ENCODE measurements at places on chromosomes 3 and 15. TPM values are rescaled to one million over a fixed set of nuclear protein-coding genes. Genes with fewer than 3 reads are reported as not detected.

Gene CCR1
- 39.5 TPM for total RNA-seq

Gene CELSR3
- total RNA-seq, result 2.0 TPM

GRCh38 chr15:25172691-25173090 lies 217.9 kb downstream of the SNRPN start:
- H3K4me1 ChIP-seq, result no peaks in the 10 kb centered on the region
- H3K27me3 ChIP-seq, result no peaks in the 10 kb centered on the region
- no peak overlapping the region for H3K4me3 ChIP-seq

DNA sequence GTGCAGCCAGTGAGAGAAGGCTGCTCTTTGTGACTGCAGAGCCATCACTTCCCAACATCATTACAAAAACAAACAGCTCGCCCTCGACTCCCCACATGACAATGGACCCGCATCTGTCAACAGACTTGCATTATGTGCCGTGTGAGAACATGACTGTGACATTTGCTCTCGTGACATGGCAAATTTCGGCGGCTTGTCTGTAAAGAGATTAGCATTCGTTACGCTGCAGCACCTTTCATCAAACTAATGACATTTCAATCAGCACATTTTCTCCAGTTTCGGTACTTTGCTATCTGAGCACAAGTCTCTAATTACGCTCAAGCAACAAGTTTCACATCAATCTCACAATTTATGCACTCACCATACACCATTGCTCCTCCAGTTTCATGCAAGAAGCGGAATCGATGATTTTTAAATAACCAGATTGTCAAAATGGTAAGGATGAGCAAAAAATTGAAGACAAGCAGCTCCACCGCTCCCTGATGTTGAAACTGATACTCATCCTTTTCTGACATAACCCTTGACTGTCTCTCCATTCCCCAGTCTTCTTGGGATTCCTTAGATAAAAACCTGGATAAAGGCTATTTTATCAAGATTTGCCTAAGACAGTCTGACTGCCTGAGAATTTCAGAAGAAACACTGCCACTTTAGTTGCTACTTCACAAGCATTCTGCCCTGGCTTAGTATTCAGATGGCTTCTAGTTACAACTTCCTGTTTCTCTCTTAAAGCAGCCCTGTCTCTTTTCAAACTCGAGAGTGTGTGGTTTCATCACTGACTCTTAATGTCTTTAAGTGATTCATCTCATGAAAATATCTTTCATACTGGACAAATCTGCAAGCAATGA lies at the start of gene SLC9A9:
Gene SLC9A9, minus strand, starts transcription at position 682 of the 845 bp plus-strand sequence. Its CDS starts 146 bp downstream, at position 536.
- peak within 1 kb of the TSS; percentile 62 for H3K4me3 ChIP-seq
- no peaks in the 10 kb centered on the region for H3K4me1 ChIP-seq
- H3K36me3 ChIP-seq, result no peaks in the 10 kb centered on the region
- H3K27ac ChIP-seq, result peak within 1 kb of the TSS; percentile 56

DNA sequence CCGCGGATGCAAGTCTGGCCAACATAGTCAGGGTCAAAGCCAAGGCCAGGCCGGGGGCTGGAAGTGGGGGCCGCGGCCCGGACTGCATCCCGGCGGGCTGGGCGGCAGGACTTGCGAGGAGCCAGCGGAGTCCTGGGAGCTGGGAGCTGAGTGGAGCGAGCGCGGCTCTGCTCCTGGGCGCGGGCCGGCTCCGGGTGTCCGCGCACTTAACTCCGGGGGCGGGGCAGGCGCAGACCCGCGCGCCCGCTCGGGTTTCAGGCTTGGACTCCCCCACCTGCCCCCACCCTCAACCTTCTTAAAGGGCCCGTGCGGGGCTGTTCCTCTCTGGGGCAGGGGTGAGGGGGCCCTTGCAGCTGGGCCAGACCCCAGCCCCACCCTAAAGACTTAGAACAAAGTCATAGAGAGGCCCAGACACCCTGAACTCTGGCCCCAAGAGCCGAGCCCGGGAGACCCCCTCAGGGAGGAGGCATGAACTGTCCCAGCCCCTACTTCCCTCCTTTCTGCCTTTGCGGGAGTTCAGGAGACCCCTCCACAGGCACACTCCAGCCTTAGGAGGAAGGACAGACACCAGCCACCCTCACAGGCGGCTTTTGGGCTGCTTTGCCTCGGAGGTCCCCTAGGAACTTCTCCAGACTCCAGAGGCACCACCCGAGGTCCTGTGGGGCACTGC lies at the start of gene CSPG4:
Gene CSPG4, minus strand, starts transcription at position 181 of the 670 bp plus-strand sequence. Its CDS starts 93 bp downstream, at position 88.
- no peaks in the 10 kb centered on the region for H3K27me3 ChIP-seq
- DNase-seq, result peak; percentile 85
- H3K36me3 ChIP-seq, result no peaks in the 10 kb centered on the region
- H3K4me3 ChIP-seq, result peak within 1 kb of the TSS; percentile 44
- H3K4me1 ChIP-seq, result peaks cover 22% of the 10 kb centered on the region

DNA sequence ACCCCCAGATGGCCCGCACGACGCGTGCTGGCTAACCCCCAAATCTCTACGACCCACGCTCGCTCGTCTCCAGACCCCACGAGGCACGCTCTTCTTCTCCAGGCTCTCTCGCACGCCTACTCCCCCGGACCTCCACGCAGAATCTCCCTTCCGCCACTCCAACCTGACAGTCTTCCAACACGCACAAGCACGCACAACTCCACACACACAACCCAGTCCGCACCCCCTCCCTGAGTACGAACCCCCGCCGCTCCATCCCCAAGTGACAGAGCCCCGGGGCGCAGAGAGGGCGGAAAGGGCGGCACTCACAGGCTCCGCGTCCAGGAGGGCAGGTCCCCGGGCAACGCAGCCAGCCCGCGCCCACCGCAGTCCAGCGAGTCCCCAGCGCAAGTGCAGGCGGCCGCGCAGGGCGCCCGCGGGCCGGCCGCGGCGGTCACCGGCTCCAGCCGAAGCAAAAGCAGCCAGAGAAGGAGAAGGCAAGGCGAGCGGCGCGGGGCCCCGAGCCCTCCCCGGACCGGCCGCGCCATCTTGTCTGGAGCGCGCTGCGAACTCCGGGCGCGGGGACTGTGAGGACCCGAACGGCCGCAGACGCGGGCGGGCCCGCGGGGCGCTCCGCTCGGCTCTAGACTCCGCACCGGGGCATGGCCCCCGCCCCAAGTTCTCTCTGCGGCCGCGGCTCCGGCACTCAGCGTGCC lies 794 bp downstream of the LRIG1 start:
- peaks cover 6% of the 10 kb centered on the region for H3K4me1 ChIP-seq
- peak; percentile 51 for DNase-seq
- no peaks in the 10 kb centered on the region for H3K27me3 ChIP-seq
- peak overlapping the region; percentile 75 for H3K4me3 ChIP-seq

All from lung (tissue), 17 donors.